Stromal cell of bone marrow (primary cell): ENCODE measurements at places on chromosomes 2 and 18.
A peak's percentile ranks its signal among the peaks of the same experiment; 100 is the strongest.

- DNase-seq = no peak
Measured at GRCh38 chr2:40148334-40148733, 303.6 kb downstream of the SLC8A1 start.

GRCh38 chr2:198597648-198598047 lies 793.3 kb downstream of the PLCL1 start:
- no peak for DNase-seq

DNA sequence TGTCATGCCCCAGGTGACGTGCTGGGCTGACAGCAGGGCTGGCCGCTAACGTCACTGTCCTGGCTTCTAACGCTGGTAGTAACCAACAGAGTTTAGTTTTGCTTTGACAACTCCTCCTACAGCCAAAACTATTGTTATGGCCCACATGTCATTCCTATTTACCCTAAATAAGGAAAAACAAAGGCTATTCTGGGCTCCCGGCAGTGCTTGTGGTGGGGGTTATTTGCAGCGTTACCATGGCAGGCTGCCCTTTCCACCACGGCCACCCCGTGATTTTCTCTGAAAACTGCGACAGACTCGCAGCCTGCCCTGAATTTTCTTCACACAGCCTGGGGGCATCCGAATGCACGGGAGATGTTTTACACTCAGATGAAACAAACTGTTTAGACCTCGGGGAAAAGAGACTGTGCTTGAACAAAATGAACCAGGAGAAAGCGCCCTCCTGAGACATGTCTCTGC lies 115.2 kb downstream of the FAM210A start:
- peak; percentile 36 for DNase-seq

DNA sequence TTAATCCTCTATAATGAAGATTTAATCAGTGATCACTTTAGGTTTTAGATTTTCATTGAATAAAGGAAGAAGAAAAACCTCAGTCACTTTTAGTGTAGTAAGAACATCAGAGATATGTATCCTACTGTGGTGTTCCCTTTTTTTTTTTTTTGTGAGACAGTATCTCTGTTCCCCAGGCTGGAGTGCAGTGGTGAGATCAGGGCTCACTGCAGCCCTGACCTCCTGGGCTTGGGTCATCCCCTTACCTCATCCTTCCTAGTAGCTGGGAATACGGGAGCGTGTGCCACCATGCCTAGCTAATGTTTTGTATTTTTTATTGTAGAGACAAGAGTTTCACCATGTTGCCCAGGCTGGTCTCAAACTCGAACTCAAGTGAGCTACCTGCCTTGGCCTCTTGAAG lies 5.1 kb downstream of the SLC39A10 start:
- DNase-seq = no peak

DNA sequence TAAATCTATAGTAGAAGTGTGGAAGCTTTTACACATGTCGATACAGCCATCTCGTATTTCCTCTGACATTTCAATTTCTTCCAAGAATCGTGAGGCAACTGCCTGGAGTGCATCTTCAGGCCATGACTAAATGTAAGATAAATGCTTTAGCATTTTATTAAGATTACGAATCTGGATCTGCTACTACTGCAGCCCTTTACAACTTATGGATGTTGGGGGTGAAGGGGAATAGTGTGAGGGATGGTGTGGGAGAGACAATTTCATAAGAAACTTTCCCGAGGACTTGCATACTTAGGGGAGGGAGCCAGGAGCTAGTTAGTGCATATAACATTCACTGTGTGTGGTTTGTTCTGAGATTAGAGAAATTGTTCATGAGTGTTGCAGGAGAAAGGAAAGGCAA lies 204.8 kb downstream of the SLC39A10 start:
- DNase-seq = no peak

- DNase-seq = no peak
Measured at GRCh38 chr18:8797206-8797605, 91.8 kb downstream of the MTCL1 start.

DNA sequence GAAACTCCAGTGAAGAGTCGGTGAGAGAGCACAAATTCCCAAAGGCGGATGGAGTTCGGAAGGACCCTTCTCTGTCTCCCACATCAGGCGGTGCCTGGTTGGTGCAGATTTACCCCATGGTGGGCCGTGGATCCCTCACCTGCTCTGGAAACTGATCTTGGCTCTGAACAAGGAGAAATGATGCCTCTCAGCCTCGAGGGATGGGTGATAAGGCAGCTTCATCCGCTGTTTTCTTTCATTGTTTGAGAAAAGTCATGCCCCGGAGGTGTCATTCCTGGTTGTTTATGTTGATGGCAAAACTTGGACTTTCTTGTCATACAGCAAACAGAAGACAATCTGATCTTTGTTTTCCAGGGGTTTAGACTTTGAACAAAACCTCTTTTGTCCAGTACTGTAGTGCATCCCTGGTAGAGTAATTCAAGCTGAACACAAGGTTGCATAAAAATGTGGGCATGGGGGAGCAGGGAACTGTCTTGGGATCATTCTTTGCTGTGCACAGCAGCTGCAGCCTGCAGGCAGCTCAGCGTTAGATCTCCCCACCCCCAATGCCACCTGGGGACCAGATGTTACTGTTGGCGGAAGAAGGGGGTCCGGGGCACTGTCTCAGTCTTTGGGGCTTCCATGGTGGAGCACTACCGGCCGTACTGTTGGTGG lies 81.3 kb downstream of the NFATC1 start:
- DNase-seq = no peak

GRCh38 chr2:8090748-8091700 lies 590.8 kb upstream of the ID2 start:
- peak; percentile 96 for DNase-seq

- no peak for DNase-seq
Measured at GRCh38 chr18:50721006-50721405, 98.8 kb downstream of the MRO start.

DNA sequence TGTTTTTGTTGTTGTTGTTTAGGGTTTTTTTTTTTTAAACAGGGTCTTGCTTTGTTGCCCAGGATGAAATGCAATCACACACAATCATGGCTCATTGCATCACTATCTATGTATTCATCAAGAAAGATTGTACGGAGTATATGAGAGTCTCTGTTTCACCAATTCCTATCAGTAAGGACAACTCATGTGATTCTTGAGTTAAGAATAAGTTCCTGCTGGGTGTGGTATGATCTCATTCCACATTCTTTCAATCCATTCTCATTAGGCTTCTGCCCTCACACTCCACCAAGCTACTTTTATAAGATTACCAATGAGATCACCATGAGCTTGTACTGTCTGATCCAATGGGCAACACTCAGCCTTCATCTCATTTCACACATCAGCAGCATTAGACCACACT lies 9.1 kb upstream of the AP1S3 start:
- DNase-seq = peak; percentile 54

DNA sequence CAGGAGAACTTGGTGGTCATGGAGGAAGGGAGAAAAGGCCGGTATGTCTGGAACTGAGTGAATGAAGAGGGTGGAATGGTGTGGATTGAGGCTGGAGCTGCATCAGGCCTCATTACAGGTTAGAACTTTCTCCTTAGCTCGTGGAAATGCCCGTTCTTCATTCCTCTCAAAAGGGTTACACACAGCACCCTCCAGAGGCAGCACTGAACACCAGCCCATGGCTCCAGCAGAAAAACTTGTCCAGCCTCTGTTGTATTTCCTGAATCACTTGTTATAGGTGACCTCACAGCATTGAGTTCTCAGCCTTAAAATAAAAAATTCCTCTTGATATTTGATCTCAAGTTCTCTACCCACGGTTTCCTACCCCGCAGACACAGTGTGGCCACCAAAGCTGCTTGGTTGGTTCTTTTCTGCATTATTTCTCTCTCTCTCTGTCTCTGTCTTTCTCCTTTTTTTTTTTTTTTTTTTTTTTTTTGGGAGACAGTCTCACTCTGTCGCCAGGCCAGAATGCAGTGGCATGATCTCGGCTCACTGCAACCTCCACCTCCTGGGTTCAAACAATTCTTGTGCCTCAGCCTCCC lies 89.6 kb downstream of the ITGB1BP1 start:
- DNase-seq = peak; percentile 79

DNA sequence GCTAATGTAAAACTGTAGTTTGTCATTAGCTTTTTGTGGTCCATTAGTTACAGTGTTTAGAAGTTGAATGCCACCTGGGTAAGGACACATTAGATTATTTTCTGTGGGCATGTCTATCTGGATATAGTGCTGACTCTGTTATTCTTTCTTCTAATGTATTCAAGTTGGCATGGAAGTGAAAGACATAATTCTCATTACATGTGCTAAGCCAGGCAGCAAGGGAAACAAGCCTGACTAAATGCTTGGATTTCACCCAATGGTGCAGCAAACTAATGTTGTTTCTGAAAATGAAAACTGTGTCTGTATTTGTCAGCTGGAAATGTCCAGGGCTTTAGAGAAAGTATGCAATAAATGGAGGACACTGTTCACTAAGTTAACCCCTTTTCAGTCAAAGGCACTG lies 100.7 kb downstream of the NUP35 start:
- DNase-seq = peak; percentile 61

- peak; percentile 41 for DNase-seq
Measured at GRCh38 chr18:2641638-2642037, 13.9 kb upstream of the SMCHD1 start.

DNA sequence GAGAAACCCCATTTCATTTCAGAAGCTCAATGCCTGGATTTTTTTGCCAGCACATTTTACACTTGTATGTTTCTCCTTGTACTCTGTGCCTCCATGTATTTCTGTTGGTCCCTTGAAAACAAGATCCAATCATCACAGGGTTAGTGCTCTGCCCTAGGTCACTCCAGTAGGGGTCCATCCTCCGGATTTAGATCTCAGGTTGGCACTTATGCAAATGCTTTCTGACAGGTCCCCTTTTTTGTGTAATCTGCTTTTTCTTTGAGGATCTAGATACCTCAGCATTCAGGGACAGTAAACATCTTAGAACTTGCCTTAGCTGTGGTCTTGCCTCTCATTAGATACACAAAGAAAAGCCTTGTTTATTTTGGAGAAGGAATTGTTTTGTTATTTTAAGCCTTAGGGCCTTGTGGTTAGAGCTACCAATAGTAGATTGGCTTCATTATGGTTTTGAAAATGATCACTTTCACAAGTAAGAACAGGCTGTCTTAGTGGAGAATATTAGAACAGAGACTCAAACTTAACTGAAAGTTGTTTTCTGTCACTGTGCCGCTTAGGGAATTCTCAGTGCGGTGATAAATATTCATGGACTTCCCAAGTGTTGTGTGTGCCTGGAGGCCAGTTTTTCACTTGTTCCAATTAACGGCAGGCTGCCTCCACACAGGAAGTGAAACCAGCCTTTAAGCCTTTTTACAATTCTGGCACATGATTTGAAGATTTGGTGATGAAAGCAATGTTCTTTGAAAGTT lies 7.8 kb downstream of the MERTK start:
- DNase-seq = no peak

- DNase-seq = no peak
Measured at GRCh38 chr2:141703501-141703900, 427.3 kb downstream of the LRP1B start.

- no peak for DNase-seq
Measured at GRCh38 chr2:221590861-221591365, 18.8 kb upstream of the EPHA4 start.

GRCh38 chr2:162022290-162022945 lies 51.6 kb downstream of the DPP4 start:
- DNase-seq = no peak

GRCh38 chr2:19652811-19653210 lies 249.0 kb downstream of the TTC32 start:
- DNase-seq = no peak

DNA sequence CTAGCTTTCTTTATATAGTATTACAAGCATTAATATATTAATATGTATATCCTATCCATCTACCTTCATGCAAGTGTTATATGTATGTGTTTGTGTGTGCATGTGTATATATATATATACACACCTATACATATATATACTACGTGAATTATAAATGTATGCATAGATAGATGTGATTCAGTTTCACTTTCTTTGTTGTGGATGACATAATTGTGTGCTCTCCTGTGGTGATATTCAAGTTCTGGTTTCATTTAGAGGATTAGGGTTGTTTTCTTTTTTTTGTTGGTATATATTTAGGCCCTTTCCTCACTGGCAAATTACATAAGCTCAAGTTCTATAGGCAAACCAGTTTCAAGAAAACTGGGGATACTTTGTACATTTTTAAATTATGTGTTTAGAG lies 225.7 kb upstream of the FANCL start:
- DNase-seq = no peak

DNA sequence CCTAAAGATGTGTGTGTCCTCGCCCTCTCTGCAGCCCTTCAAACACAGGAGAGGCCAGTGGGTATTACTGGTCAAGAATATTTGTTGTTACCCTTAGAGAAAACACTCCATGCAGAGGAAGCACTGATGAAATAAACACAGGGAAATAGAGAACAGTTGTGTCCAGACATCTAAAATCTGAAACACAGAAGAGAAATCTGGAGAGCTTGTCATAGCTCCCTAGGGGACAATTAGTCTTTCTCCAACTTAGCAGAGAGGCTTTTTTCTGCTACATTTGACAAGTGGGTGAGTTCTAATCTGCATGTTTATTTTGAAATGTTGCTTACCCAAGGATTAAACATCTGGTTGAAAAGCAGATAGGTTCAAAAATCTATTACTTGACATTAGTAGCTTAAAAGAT lies 190.1 kb downstream of the CTNNA2 start:
- no peak for DNase-seq

- DNase-seq = no peak
Measured at GRCh38 chr18:78731398-78732032, 248.1 kb upstream of the SALL3 start.

DNA sequence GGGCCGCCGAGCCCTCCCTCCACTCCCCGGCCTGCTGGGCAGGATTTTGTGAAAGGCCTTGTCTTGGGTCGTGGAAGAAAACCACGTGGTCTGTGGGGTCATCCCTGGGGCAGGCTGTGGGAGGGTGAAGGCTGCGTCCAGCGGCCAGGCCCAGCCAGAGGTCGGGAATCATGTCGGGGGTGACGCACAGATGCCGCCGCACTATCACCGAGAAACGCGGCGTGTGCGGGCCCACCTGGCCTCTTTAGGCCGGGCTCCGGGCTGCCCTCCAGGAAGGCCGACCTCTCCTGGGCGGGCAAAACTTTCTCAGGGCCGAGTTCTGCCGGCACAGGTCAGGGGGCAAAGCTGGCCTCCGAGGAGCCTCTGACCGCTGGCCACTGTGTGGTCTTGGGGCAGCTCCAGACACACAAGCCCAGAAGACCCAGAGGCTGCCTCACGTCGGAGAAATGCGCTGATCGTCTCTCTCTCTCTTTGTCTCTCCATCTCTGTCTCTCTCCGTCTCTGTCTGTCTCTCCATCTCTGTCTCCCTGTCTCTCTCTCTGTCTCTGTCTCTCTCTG lies 28.4 kb downstream of the NFATC1 start:
- DNase-seq = no peak

DNA sequence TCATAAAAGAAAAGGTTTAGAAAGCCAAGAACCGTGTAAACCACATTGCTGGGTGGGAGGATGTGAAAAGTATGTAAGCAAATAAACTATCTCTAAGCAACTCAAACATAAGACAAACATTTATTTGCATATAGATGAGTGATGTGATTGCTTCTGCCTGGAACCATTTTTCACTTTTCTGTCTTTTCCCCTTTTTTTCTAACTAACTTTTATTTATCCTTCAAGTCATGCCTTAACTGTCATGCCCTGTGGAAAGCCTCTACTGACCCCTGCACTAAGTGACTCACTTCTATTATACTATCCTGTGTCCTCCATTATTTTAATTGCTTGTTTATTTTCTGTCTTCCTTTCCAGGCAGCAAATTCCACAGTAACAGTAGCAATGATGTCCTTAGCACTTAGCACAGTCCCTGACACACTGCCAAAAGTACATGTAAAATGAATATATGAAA lies 87.5 kb upstream of the CTAGE1 start:
- DNase-seq = peak; percentile 6
